LoVo (cell line): ENCODE measurements at places on chromosomes 2 and 18.

- no peak for DNase-seq
These were observed 261.4 kb downstream of the MEIS1 start for GRCh38 chr2:66696374-66696773.

DNA sequence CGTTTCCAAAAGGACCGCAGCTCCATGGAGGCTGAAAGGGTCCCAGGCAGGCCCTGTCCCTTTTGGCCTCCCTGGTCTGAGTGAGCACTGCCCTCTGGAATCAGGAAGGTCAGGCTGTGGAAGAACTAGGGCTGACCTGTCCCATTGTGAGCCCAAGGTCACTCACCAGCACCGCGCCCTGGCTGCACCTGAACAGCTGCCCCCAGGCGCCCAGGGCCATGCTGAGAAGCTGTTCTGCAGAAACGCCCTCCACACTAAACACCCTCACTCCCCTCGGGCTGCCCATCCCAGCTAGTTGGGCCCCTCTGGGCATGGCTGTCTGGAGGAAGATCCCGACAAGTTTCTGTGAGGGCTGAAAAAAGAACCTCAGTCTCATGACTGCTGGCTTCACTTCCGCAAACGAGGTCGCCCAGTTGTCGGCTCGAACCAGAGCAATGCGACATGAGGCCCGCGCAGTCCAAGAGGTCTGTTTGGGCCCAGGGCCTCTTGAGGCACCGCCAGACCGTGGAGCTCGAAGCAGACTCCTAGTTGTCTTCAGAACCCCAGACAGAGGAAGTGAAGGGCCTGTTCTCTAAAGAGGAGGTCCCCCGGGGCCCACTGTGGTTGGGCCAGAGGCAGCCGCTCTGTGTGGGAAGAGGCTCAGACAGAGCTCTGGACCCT lies 64.4 kb downstream of the INPP5D start:
- DNase-seq, result no peak

- DNase-seq, result peak; percentile 61
These were observed 99.7 kb downstream of the MEP1B start for GRCh38 chr18:32289483-32290075.

DNA sequence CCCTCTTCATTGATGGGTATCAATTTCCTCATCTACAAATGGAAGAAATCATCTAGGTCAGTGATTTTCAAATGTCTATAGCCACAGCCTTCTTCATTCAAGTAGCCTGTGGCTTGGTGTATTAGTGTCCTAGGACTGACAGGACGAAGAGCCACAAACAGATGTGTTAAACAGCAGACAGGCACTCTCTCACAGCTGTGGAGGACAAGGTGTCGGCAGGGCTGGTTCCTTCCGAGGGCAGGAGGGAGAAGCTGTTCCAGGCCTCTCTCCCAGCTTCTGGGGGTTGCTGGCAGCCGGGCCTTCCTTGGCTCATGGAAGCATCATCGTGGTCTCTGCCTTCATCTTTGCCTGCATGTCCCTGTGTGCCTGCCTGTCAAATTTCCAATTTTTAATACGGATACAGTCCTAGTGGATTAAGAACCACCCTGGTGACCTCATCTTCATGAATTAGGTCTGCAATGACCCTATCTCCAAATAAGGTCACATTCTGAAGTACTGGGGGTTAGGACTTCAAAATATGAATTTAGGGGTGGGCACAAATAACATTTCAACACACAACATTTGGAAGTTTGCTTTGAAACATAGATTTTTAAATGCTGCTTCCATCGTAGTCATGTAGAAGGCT lies 86.5 kb downstream of the PTGR3 start:
- DNase-seq, result no peak

DNA sequence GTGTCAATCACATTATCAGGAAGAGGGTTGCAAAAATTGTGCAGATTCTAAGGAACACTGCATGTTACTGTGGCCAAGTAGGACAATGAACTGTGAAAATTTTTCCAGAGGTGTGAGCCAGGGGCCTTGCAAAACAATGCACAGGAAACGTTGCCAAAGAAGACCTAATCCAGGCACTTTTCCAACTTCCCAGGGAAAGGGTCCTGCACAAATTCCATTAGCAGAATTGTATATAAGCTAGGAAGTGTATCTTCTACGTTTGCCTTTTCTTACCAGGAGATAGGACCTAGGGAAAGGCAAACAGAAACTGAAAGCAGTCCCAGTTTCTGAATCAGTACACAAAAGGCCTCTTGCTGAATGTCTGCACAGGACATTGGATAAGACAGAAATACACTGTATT lies 1888.3 kb upstream of the CELF4 start:
- DNase-seq, result peak; percentile 2
